Psoas muscle (tissue), 8 donors: ENCODE measurements at places on chromosomes 12 and 14.

DNA sequence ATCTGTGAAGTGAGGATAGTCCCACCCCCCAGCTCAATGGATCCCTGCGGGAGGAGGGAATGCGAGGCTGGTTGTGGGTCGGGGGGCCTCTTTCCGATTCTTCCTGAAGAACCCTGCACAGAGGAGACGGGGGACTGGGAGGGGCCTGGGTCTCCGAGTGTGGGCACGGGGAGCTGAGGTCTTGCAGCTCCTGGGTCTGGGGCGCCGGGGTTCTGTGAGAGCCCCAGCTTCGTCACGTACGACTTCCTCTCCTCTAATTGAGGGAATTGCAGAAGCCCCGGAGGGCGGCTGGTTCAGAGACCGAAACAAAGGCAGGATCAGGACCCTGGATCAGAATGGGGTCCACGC lies 66.6 kb downstream of the DIO3 start:
- no peak for DNase-seq

GRCh38 chr14:99189201-99189801 lies 82.7 kb downstream of the BCL11B start:
- no peak for DNase-seq

DNA sequence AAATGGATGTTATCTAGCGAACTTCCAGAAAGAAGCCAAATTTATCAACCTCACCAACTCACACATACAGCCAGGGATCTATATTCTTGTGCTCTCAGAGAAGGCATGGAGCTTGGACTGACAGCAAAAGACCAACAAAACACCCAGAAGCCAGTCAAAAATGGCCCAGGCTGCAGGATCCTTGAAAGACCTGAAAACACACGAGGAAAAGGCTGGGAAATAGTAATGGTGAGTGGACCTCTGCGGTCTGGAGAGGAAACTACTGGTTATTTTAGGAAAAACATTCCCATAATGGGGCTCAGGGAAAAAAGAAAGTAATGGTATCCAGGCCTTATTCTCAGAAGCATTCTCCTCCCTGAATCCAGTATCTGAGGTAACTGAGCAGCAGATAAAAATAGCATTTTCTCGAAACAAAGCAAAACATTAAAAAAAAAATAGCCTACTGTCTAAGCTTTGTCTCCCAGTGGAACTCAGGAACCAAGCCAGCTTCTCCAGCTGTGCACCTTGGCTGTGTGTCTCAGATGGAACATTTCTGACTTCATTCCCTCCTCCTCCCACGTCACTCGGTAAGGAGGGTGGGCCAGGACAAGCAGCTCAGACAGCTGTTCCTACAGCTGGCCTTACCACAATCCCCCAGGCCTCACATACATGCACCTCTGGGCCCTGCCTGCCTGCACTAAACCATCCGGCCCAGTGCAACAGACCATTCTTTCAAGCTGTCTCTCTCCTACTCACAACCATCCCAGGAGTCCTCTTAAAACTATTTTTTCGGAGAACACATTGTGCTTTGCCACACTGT lies 249.9 kb downstream of the DAD1 start:
- peak; percentile 88 for DNase-seq

DNA sequence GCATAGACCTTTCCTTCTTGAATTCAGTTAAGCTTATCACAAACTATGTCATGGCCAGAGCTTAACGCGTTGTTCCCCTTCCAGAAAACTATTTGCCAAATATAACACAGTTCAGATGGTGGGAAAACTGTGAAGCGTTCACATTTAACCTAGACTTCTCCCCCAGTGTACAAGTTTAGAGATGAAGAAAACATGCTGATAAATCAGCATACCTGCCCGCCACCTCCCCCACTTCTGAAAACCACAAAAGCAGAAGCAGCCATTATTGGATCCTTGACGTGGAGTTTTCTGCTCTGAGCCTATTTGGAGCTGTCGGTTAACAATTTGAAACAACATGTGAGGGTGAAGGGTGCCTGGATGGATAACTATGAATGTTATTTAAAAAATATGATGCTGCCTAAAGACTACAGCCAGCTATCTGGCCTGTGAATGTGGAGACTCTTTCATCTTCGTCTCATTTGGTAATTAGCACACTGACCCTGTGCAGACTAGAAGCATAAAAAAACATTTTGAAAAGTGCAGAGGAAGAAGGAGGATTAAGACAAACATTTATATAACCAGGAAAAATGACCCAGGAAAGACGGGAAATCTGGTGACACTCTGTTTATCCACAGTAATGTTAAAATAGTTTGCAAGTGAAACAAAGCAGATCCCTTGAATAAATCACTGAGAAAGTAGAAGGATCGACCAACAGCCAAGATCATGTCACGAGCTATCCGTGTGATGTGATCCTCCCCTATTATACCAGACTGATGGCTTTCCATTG lies 408.2 kb downstream of the AEBP2 start:
- no peak for DNase-seq

GRCh38 chr14:35687335-35687939 lies 121.7 kb downstream of the RALGAPA1 start:
- no peak for DNase-seq

- DNase-seq, result no peak
These were observed 384.0 kb upstream of the FOXG1 start for GRCh38 chr14:28382444-28383190.

DNA sequence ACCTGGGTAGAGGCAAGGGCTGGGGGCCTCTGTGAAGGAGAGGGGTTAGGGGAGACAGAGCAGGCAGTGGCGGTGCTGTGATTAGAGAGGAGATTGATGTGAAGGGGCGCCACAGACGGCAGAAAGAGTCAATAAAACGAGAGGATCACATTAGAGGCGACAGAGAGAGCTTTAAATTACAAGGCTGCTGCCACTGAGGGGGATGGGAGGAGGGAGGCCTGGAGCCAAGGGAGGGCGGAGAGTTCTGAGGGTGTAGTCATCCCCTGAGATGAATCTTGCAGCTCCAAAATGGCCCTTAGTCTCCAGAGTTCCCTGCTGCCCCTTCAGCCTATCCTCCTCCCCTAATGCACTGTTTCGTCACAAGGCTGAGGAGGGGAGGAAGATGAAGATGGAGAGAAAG lies 12.8 kb downstream of the ZFHX2 start:
- DNase-seq, result no peak

- no peak for DNase-seq
These were observed 29.8 kb upstream of the TMED10 start for GRCh38 chr14:75206190-75206589.

- no peak for DNase-seq
These were observed 391.0 kb upstream of the RGS6 start for GRCh38 chr14:71541271-71541670.

DNA sequence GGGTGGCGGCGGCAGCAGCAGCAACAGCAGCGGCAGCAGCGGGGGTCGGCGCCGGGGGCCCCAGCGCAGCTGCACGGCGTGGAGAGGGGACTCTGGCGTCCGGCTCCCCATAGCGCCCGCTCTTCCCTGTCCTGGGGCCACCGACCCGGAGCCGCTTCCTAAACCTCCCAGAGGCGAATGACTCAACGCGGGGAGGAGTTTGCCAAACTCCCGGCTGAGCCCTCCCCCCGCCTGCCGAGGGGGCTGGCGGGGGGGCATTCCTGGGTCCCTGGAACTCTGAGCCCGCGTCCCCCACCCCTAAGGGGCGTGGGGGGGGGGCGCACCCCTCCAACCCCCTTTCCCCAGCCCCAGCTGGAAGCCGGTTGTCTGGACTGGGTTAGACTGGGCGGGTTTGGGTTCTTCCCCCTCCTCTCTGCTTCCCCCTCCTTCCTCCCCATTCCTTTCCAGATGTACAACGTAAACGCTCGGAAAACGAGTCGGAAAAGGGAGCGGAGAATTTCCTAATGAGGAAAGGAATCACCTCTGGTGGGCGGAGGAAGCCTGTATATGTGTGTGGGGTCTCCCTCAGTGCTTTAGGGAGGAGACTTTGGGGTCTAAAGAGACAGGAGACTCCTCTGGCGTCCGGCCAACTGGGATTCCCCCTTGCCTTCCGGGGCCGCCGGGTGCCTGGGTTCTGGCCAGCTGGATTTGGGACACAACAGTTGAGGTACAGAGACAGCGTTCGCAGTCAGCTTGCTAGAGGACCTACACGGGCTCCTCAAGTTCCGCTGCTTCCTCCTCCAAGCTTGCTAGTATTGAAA lies at the start of gene ITGA5:
TSS of gene ITGA5 (minus strand) at position 179 of the 800 bp plus-strand sequence. CDS start at position 111, 68 bp downstream.
- peak; percentile 85 for DNase-seq

DNA sequence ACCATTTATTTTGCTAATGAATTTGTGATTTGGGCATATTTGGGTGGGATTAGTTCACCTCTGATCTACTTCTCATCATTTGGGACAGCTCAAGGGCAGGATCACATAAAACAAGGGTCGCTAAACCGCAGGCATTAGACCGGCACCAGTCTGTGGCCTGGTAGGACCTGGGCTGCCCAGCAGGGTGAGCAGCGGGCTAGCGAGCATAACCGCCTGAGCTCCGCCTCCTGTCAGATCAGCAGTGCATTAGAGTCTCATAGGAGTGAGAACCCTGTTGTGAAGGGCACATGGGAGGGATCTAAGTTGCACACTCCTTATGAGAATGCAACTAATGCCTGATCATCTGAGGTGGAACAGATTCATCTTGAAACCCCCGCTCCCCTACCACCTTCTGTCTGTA lies 785.3 kb downstream of the TRHDE start:
- no peak for DNase-seq

- no peak for DNase-seq
These were observed 4.7 kb downstream of the TMBIM4 start for GRCh38 chr12:66165141-66165540.

DNA sequence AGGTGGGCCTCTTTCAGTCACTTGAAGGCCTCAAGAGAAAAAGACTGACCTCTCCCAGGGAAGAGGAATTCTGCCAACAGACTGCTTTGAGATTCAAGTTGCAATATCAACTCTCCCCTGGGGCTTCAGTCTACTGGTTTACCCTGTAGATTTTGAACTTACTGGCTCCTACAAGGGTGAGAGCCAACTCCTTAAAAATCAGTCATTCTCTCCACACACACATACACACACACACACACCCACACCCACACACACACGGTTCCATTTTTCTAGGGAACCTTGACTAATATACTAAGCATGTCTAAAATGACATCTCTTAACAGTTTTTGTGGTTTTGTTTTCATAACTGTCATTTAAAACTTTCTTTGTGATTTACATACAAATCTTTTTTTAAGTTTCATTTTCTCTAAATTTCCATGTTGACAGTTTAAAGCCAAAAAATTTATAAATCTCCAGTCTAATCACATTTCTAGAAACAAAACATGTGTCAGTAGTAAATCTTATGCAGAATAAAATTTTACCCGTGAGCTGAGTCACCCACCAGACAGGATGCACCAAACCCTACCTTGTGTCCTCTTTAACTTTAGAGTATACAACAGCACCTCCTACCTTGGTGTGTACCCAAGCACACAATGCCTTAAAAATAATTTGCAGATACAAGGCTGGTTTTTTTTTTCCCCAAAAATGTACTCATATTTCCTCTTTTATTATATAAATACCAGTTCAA lies 394.6 kb downstream of the AEBP2 start:
- DNase-seq, result no peak

- no peak for DNase-seq
These were observed 202.8 kb downstream of the ANO2 start for GRCh38 chr12:5742258-5742657.

DNA sequence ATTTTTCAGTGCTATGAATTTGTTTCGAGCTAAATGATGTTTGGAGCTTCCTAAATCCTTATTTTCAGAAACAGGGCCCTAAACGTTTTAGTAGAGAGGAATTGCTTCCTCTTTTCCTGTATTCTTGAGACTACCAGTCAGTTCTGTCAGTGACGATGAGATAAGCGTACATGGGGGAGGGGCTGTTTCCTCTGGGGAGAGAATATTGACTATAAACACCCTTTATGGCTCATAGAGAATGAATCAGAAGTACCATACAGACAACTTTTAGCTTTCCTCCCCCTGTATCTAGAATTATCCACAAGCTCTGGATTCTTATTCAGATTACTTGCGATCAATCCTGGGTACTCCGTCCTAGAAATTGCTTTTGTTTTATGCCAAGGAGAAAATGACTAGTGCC lies 5.1 kb downstream of the TBK1 start:
- DNase-seq, result no peak

GRCh38 chr12:72346363-72346944 lies 74.3 kb downstream of the TRHDE start:
- DNase-seq, result no peak

- DNase-seq, result no peak
These were observed 20.4 kb upstream of the LGMN start for GRCh38 chr14:92768795-92769194.

GRCh38 chr12:41254004-41254914 lies 66.1 kb downstream of the PDZRN4 start:
- DNase-seq, result no peak

- no peak for DNase-seq
These were observed 102.8 kb downstream of the TGFB3 start for GRCh38 chr14:75879031-75879430.

GRCh38 chr12:101302741-101303140 lies 22.8 kb downstream of the UTP20 start:
- DNase-seq, result no peak

DNA sequence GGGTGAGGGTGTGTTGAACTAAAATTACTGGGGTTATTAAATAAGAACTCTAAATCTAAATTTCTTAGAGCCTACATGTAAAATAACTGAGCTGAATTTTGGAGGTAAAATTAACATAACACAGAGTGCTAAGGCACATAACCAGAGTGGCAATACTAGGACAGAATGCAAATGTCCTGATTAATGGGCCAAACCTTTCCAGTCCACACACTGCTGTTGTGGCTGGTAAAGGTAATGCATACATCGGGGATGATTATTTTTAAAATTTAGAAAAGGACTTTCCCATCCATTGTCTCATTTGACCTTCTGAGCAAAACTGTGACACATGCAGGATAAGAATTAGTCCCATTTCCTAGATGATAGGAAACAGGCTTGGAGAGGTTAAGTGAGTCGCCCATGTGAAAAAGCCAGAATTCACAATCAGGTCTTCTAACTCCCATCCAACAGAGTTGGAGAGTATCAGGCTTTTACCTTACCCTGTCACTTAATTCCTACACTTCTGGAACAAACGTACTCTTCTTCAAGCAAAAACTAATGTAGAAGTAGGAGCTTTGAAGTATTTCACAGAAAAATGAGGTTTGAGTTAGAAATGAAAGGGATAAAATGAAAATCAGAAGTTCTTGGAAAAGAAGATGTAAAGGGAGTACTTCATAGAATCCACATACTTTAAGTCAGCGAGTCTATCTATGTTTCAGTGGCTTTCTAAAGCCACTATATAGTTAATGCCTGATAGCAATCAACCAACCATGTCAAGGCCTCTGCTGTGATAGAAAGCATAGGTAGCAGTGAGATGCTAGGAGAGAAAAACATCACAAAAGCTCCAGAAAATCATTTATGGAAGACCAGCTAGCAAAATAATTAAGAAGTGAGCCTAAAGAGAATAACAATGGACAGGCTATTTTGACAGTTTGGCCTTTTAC lies 334.9 kb upstream of the DIO2 start:
- no peak for DNase-seq

- no peak for DNase-seq
These were observed 790 bp downstream of the NEDD1 start for GRCh38 chr12:96907671-96908422.

DNA sequence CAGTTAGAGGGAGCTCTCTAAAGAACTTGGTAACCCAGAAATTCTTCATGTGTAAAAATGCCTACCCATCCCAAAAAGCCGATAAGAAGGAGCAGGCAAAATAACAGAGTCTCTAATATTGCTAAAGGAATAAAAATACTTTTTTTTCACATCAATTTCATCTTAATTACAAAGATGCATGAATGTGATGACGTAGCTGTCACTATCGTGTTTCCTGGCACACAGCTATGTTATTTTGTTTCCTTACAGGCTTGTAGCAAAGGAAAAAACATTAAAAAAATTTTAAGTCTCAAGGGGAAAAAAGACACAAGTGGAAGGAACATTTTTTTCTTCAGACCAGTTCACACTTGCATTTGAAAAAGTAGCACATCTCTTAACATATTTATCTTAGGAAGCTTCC lies 10.3 kb upstream of the LGALS3 start:
- DNase-seq, result no peak
